ENCODE measurements at places on chromosomes 2 and 18.

- no peak for DNase-seq
Observed at GRCh38 chr2:170148161-170148560, 29.8 kb upstream of the MYO3B start.

DNA sequence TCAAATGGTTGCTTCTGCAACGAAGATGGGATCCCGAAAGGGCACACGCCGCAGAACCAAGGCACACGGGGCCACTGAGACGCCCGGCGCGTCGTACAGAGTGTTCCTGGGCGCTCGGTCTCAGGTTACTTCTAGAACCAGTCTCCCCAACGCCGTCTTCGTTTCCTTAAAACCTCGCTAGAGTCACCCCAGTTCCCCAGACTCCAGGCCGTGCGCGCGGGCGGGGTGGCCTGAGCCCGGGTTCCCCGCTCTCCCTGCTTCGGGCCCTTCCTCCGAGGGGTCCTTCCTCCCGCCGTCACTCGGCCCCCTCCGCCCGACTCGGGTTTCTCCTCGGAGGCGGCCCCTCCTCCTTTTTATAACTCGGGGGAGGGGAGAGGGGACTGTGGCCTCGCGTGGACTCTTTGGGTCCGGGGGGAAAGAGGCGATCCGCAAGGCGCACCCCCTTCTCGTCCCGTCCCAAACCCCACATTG, 774 bp upstream of the FZD7 start:
- DNase-seq: no peak

- no peak for DNase-seq
Observed at GRCh38 chr18:78562531-78562961, 417.1 kb upstream of the SALL3 start.

DNA sequence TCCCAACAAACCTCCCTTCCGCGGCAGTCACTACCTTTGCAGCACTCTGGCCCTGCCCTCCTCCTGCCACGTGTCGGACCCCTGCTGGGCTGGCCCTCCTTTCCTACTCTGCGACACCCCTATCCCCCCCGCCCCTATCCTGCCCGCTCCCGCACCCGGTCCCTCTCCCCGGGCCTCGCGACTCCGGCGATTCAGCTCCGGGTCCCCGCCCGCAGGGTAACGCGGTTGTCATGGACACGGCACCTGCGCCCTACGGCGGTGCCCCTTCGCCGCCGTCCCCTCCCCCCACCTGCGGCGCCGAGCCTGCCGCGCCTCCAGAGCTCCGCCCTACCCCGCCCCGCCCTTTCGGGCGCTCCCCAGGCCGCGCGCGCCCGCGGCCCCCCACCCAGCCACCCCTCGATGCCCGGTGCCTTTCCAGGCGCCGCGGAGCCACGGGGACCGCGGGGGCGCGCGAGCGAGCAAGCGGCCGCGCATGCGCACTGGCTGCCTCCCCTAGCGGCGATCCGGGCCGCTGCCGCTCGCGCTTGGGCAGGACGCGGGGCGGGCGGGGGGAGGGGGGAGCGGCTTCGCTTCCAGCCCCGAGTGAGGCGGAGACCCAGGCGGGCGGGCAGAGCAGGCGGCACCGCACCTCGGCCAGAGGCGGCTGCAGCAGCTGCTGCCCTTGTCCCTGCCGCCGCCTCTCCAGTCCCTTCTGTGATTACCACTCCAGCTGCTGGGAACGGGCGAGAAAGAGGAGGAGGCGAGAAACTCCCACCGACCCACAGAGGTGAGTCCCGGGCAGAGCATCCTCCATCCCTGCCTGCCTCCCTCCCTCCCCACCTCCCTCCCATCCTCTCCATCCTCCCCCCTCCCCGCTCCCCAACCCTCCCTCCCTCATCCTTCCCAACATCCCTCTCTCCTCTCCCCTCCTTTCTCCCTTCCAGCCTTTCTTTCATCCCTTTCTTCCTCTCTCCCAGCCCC, at the start of gene CTNNA2:
Gene CTNNA2, plus strand, starts transcription at position 610 of the 960 bp plus-strand sequence.
- no peak for DNase-seq

DNA sequence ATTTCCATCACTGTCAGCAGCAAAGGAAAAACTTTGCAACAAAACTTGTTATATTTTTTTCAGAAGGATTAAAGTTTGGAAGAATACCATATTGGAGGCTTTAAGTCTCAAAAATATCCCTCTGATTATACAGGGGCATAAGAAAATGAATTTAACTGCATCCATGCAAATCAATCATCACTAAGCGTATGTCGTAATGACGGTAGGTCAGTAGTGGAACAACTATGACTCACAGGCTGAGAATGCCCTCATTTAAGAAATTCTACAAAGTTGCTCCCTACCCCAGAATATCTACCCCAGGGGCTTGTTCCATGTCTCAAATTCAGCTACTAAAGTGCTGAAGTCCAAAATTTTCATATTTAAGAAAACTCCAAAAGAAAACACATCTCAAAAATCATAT, 12.5 kb upstream of the NAB1 start:
- no peak for DNase-seq

DNA sequence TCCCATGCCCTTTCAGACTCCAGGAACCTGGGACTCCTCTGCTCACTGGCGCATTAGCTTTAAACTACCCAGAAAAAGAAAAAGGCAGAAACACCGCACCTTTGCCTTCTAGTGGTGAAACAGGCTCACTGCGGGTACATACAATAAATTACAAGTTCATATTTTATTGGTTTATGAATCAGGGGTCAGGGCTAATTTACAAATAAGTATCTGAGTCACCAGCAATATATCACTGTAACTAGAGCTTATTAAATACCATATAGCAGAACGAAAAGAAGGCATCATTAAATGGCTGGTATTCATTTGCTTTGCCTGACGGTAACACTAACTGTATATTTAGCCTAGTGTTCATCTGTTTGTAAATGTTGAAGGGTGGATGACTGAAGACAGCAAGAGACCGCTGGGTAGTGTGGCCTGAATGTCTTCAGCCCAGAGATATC, 26.9 kb upstream of the DTNB start:
- peak; percentile 6 for DNase-seq

GRCh38 chr2:172091761-172092566, 6.7 kb downstream of the DLX1 start:
- DNase-seq: no peak

DNA sequence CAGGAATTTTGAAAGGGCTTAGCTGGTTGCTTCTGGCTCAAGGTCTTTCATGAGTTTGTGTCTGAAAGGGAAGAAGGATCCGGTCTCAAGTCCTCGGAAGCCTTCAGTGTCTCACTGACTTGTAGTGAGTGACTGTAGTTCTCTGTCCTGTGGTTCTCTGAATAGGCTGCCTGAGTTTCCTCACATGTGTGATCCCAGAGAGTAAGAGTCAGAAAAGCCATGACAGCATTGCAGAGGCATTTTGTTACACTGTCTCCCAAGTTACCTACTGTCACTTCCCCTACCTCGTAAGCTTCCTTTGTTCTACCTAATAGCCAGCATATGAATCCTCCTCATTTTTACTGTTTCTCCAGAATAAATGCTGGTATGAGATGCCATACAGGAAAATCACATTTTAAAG, 709.1 kb upstream of the CHAC2 start:
- DNase-seq: no peak

DNA sequence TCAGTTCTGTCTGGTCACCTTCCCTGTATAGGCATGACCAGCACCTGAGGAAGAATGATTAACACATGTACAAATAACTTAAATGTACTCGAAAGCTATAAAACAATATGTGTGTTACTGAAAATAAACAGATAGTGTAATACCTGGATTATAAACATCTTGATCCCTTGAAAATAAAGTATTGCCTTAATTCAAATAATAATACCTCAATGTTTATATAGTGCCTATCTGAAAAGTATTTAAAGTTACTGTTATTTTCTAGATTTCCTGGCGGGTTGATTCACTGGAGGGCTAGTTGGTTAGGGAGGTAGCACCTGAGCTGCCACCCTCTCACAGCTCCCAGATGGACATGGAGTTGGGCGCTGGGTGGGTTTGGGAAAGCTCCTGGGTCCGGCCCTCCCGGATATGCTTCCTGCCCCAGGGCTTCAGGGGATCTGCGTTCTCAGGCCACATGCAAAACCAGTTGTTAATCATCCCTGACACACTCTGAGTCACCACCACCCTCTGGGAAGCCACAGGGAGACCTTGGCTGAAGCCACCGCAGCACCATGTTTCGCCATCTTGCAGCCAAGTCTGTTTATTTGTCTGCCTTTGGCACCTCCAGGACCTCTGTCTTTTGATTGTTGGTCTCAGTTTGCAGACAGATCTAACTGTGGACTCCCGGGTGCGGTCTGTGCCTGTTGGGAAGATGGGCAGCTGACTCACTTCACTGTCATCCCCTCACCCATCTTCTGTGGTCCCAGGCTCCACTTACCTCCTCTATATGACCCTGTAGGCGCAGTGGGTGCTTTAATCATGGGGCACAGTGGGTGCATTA, 35.3 kb downstream of the RAB31 start:
- DNase-seq: peak; percentile 43

- DNase-seq: no peak
Observed at GRCh38 chr2:3610415-3610814, 15.5 kb downstream of the COLEC11 start.

GRCh38 chr2:191724015-191724414, 46.1 kb downstream of the NABP1 start:
- no peak for DNase-seq

GRCh38 chr2:67645280-67646138, 248.4 kb downstream of the ETAA1 start:
- no peak for DNase-seq

DNA sequence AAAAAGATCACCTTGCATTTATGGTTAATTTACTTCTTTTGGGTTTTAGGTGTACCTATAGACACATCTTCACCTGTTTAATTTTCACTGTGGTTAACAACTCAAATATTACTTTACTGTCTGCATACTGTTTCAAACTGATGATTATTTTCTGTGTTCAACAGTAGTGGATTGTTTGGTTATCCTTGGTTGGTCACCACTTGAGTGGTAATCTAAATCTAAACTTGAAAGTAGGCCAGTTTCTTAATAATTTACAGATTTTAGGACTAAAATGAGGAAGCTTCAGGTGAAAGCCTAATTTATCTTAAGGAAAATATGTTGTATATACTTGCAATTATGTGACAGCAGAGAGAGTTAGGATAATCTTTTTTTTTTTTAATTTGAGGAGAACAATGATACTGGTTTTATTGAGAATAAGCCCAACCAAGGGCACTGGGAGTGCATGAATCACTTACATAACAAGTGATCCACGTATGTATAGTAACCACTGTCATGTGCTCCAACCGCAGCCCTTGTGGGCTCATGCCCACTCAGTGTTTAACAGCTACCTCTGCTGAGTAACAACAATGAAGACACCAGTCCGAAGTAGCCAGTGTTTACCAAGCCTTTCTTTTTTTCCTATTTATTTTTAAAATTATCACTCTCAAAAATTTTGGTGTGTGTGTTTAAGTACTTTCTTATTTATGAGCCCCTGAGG, 31.0 kb upstream of the WDSUB1 start:
- no peak for DNase-seq

- no peak for DNase-seq
Observed at GRCh38 chr18:43068781-43069180, 46.7 kb downstream of the RIT2 start.

GRCh38 chr2:148511883-148512282, 132.7 kb upstream of the EPC2 start:
- DNase-seq: no peak

DNA sequence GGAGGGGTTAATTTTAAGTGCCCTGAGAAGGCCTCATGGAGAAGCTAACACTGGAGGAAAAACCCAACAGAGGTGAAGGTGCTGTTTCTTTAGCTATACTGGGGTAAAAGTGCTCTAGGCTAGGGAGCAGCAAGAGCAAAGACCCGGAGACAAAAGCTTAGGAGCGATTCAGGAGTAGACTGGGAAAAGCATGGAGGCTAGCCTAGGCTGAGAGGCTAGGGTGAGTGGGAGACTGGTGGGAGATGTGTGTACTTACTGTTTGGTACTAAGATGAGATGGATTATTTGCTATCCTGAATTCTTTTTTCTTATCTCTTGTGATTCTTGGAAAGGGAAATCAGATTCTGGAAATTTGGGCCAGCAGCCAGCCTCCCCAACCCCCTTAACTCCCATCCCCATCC, 2.0 kb downstream of the GIGYF2 start:
- no peak for DNase-seq

DNA sequence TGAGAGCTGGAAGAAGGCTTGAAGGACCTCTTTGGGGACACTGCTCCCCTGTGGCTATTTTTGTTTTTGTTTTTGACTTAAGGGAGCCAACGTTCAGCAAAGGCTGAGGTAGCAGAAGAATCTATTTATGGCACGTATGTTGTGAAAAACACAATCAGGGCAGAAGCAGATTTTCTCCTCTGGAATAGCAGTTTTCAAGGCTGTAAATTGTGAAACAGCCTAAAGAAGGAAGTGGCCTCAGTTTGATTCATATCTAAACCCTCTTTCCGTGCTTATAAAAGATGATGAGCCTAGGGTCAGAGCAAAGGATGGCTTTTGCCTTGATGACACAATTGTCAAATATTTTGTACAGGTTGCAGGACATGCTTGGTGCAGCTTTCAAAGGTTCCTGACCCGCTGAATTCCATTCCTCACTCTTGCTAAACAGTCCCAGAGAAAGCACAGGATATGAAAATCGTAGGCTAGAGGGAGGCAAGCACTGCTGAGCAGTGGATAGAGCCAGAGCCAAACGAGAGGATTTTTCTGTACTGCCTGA, 106.2 kb upstream of the DLX2 start:
- DNase-seq: no peak

DNA sequence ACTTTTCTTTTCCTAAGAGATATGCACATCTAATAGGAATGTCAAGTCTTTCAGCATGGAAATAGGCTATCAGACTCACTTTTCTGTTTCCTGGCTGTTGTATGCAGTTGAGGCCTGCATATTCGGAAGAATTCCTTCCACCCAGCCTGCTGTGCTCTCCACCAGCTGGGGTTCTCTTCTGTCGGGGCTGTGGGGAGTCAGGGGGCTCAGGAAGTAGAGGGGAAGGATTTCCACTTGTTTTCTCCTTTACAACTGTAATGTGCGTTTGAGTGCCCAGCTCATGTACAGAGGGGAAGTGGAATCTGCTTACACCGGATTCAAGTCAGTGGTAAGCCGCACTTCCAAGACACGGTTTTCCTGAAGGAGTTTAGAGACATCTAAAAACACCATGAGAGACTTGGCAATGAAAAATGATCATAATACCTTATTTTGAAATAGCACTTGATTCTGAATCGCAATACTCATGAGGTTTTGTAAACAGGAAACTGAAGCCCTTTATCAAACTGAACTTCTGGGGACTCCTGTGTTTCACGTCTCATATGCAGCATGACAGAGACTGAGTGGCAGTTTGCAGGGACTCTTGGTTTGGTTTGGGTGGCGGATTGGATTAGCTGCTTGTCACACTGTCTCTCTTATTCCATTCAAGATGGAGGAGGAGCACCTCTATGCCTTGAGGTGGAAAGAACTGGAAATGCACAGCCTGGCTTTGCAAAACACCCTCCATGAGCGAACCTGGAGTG, 90.4 kb downstream of the MTCL1 start:
- no peak for DNase-seq

- DNase-seq: no peak
Observed at GRCh38 chr18:22422909-22423548, 5.3 kb upstream of the CTAGE1 start.

GRCh38 chr18:70985948-70986347, 697.1 kb downstream of the SOCS6 start:
- DNase-seq: no peak

- no peak for DNase-seq
Observed at GRCh38 chr2:145740302-145740701, 1220.4 kb upstream of the ZEB2 start.
